ENCODE measurements at places on chromosomes 7 and 10.

- no peak for DNase-seq
These were observed 23.6 kb upstream of the ITGB8 start for GRCh38 chr7:20307119-20307518.

GRCh38 chr10:9166770-9167169, 1112.3 kb downstream of the GATA3 start:
- DNase-seq: no peak

DNA sequence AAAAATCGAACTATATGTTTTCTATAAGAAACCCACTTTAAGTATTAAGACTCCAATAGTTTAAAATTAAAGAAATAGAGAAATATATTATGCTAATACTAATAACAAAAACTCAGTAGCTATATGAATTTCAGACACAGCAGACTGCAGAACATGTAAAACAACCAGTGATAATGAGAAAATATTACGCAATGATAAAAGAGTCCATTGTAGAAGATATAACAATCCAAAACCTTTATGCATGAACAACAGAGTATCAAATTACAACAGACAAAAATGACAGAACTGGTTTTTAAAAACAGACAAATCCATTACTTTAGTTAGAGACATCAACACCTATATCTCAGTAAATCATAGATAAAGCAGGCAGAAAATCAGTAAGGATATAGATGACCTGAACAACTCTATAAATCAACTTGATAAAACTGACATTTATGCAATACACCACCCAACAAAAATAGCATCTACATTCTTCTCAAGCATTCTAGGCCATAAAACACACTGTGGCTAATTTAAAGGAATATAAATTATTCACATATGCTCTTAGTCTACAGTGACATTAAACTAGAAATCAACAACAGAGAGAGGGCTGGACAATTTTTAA, 669.5 kb upstream of the GHITM start:
- no peak for DNase-seq

DNA sequence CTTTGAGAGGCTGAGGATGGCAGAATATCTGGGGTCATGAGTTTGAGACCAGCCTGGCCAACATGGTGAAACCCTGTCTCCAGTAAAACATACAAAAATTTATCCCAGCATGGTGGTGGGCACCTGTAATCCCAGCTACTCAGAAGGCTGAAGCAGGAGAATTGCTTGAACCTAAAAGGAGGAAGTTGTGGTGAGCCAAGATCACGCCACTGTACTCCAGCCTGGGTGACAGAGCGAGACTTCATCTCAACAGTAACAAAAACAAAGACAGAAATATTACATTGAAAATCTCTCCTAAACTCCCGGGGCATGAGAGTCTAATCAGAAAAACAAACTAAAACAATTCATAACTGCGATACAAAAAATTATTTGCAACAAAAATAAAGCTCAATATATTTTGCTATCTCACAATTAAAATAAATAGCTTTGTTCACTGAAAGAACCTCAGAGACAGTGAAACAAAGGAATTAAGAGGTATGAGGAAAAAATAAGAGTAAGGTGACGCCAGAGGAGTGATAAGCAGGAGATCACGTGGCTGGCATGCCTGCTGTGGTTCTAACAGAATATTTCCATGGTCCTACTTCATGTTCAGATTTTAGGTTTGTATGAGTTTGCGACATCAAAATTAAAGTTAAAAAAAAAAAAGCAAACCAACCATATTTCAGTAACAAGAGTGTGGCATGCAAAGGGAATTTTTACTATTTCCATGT, 527.7 kb upstream of the POM121L12 start:
- DNase-seq: no peak

- DNase-seq: no peak
These were observed 43.9 kb upstream of the DNAJB6 start for GRCh38 chr7:157292770-157293412.

- DNase-seq: no peak
These were observed 86.2 kb downstream of the EBF3 start for GRCh38 chr10:129877773-129878371.

DNA sequence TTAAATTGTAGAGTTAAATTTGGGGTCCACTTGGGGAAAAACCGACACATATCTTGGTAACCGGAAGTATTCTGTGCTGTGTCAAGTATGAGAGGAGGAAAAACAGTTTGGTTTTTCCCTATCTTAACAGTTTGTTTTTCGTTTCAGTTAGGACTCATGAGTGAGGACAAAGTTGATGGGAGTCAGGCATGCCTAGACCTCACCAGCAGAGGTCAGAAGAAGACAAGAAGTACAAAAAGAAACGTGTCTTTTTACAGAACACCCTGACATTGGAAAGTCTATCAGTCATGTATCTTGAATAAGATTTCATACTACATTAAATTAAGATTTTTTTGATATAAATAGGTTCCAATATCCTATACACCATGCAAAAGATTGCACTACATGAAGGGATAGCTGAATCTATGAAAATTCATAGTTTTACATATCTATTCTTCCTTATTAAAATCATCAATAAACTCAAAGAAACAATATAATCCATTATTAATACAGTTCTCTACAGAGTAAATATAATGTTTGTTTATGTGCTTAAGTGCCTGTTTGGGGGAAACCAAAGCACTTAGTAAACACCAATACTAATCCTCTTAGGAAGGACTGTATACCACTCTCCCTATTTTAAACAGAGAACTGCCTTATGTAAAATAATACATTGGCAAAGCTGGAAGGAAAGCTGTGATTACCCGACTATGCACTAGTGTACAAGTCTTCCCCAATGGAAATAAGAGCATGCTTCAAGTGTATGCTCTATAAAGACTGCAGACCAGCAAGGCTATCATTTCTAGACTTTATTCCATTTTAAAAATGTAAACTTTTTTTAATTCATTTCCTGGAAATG, 95.6 kb downstream of the USP6NL start:
- peak; percentile 45 for DNase-seq

- no peak for DNase-seq
These were observed 71.2 kb downstream of the LRRTM3 start for GRCh38 chr10:66996996-66997395.

DNA sequence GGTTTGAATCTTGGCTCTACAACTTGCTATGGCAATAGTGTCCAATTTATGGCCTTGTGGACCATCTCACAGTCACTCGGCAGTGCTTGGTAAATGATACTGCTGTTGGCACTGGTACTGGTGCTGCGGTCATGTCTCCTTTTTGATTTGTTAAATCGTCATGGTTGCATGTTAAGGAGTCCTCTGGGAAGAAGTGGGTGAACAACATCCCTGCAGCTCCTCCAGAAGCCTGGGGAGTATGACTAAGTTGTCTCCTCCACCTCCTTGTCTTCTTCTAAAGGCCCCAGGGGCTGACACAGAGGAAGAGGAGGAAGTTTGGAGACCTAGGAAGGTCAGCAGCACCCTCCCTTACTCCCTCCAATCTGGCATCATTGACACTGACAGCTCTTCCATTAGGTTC, 8.5 kb downstream of the ITPRIP start:
- DNase-seq: no peak

DNA sequence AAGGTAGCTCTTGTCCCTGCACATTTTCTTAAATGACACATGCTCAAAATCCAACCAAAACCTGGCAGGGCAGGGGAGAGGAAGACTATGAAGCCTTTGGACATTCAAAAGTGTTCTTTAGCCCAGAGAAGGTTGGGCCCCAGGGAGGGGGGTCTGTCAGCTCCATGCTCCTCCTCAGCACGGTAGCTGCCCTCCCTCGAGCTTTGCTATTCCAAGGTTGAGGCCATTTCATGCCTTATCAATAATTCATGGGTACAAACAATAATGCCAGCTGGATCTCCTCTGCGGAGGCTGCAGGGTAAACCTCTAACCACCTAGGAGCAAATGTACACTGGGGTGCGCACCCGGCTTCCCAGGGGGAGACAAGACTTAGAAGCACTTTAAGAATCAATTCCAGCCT, 61.5 kb downstream of the SLIT1 start:
- no peak for DNase-seq

DNA sequence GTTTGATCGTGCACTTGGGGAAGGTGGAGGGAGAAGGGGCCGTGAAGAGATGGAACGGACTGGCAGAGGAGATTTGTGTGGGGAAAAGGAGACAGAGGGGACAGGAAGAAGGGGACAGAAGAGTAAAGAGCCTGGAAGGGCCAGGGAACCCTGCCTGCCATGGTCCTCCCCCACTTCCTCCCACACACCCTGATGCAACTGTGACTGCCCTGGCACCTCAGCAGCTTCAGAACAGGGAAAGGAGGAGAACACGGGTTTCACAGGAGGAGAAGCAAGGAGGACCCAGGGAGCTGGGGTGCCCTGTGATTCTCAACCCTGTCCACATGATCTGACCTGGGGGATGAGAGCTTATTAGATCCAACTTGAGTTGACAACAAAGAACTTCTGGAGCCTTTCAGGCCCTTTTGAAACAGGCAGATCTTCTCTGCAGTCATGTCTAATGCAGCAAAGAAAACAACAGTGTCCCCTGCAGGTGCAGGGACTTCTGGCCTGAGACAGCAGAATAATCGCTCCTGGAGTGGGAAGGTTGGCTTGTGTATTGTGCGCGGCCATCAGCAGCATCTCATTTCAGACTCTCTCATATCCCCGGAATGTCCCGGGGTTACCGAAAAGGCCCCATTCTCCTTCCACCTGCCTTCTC, 421.6 kb downstream of the PAXIP1 start:
- DNase-seq: no peak

- DNase-seq: no peak
These were observed 176.9 kb downstream of the TCERG1L start for GRCh38 chr10:131134651-131135050.

- no peak for DNase-seq
These were observed 994 bp upstream of the LRGUK start for GRCh38 chr7:134126146-134126545.

DNA sequence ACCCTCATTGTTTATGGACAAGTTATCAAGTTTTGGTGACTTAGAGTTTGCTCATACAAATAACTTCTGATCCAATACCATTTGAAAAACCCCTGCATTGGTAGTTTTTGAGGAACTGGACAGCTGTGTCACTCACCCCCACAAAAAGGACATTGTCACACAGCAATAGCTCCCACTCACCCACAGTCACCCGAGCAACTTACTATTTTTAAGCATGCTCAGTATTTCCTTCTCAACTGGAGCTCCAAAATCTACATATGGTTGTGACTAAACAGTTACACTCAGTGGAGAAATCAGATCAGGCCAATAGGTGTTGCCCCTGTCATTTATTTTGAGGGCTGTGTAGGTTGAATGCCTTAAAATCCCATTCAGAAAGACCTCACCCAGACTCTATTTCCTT, 165.2 kb upstream of the AUTS2 start:
- DNase-seq: no peak

DNA sequence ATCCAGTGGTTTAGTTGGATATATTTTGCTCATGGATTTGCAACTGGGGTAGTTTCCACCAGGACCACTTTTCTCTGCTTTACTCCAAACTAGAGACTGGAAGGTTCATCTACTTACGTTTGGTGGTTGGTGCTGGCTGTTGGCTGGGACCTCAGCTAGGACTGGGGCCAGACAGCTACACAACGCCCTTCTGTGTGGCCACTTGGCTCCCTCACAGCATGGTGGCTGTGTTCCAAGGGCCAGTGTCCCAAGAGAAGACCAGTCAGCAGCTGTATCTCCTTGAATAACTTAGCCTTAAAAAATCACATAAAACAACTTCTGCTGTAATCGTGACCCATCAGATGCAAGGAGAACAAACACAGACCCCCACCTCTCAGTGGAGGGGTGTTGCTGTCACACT, 4.2 kb upstream of the KCNH2 start:
- DNase-seq: no peak

- DNase-seq: peak; percentile 56
These were observed 20.0 kb downstream of the CUBN start for GRCh38 chr10:17109475-17110207.

DNA sequence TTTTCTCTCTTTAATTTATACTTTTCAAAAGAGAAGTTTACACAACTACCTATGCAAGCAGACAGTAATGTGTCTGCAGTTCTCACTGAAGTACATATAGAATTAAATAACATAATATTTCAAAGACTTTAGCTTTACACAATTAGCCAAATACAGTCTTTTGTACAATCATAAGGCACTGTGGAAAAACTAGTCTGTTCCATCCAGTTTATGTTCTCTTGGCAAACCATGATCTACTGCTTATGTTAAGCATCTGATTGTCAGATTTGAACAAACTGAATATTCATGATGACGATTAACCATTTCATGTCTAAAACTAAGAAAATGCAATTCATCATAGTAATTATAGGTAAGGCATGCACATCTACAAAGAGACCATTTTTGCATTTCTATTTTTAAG, 842 bp downstream of the SEMA3A start:
- no peak for DNase-seq

DNA sequence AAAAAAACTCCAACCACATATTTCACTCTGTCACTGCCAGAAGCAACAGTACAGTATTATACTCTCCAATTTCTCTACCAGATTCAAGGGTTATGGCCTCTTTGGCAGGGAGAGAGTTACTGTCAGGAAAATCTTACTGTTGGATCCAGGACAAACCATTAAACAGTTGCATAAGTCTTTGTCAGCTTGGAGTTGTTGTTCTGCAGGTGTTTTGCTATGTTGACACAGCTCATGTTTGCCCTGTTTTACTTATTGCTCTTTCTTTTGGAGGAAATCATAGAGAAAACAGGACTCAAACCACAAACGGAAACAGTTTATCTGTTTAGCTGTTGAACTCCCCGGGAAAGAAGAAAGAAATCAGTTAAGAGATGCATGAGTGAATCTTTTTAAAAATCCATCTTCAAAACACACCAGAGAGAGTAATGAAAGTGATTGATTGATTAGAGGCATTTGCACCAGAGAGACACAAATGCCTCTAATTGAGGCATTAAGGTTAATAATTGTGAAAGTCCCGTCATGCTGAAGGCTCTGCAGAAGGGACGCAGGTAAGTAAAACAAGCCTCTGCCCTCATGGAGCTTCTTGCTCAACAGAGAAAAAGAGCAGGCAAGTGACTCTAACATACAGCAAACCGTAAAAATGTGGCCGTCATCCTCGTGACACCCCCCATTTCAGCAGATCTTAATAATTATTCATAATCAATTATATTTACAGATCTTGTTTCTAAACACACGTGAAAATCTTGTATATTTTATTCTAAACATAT, 38.7 kb upstream of the ARHGAP21 start:
- DNase-seq: no peak

- DNase-seq: no peak
These were observed 592.5 kb downstream of the ARL4A start for GRCh38 chr7:13279854-13280435.

Measured in AG08396 (cell line).